ENCODE measurements at places on chromosomes 11 and 22. TPM values are rescaled to one million over a fixed set of nuclear protein-coding genes. Genes with fewer than 3 reads are reported as not detected.

SPON1 gene
- 0.24 TPM for total RNA-seq

OR2AT4 gene
- not detected for total RNA-seq

CDC45 gene
- 91.7 TPM for total RNA-seq

KMT2A gene
- total RNA-seq: 68.4 TPM

RRAS2 gene
- total RNA-seq: 36.8 TPM

SPI1 gene
- total RNA-seq: not detected

ELFN2 gene
- total RNA-seq: 0.79 TPM

OR4C12 gene
- not detected for total RNA-seq

DNA sequence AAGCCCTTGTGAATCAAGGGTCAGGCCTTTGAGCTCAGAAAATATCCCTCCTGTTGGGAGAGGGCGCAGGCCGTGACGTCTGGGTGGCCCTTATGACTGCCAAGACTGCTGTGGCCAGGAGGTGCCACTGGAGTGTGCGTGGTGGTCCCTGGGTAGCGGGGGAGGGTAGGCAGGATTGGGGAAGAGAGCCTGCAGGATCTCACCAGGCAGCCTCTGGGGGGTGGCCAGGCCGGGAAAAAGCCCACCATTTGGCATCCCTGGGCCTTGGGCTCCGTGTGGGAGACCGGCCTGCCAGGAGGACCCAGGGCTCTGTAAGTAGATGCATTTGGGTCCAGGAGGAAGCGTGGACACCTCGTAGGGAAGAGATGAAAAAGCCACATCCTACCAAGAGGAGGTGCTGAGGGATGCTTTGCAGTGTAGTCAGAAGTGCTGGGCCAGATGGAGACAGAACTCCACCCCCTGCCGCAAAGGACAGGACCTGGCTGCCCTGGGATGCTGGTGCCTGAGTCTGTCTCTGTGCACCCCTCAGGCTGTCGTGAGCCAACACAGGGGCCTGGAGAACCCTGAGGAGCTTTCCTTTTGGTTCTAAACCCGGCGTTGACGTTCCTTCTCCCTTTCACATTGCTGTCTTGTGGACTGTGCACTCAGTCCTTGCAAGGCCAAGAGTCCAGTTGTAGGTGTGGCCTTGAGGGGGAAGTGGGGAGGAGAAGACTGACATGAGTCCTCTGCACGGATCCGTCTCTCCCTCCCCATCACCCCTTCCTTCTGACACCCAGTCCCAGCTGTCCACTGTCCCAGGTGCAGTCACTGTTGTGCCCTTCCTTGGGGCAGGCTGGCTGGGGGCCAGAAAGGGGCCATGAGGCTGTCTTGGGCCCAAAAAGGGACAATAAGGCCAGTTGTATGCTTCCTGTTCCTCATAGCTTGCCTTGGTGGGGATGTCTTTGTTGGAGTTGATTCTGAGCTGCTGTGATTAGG, 12.7 kb upstream of the MIEF1 start:
- no peak for DNase-seq
- H3K4me1 ChIP-seq: peaks cover 5% of the 10 kb centered on the region
- H3K27ac ChIP-seq: no peak overlapping the region
- no peak overlapping the region for H3K4me3 ChIP-seq
- no peaks in the 10 kb centered on the region for H3K27me3 ChIP-seq

DNA sequence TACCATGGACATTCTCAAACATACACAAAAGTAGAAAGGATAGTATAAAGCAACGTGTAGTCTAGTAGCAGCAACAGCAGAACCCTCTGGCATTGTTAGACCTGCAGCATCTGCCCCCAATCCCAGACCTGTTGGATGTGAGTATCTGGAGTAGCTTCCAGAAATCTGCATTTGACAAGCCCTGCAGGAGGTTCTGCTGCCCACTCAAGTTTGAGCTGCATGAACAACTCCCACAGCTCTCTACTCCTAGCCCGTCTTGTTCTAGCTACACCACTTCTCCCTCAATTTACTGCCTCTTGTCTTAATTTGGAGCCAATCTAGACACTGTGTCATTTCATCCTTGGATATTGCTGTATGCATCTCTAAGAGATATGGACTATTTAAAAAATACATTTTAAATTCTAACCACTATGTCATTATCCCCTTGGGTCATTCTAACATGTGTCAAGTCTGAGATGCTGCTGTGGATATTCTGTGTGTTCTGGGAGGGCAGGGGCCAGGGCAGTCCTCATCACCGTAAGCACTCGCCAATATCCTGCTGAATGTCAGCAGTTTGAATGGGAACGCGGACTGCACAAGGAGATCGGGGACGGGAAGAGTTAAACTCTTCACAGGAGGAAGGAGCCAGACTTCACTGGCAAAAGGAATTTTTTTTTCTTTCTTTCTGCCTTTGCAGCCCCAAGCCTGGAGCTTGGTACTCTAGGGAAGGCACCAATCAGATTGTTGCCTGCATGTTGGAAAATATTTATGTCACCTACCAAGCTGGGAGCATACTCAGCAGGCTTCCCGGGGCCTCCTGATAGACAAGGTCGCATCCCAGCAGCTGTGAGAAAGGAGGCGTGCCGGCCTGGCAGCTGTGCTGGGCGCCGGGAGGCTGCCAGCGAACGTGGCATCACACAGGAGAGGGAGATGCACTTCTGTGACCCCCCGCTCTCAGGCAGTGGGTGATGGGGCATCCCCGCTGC, 429.0 kb downstream of the MIAT start:
- no peak overlapping the region for H3K27ac ChIP-seq
- H3K36me3 ChIP-seq: no peaks in the 10 kb centered on the region
- H3K4me1 ChIP-seq: no peaks in the 10 kb centered on the region

DNA sequence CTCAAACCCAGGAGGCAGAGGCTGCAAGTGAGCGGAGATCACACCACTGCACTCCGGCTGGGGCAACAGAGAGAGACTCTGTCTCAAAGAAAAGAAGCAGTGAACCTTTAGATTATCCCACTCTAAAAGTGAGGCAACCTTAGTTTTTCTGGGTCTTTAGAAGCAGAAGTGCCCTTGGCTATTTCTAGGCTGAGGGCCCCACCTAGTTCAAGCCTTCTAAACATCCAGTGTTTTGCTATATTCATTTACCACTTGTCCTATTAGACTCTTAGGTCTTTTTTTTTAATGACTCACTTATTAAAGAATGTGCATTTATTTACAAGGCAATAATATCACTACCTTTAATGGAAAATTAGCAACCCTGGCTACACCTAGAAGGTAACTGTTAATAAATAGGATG, 16.7 kb upstream of the EHF start:
- H3K36me3 ChIP-seq: no peaks in the 10 kb centered on the region
- peaks cover 7% of the 10 kb centered on the region for H3K4me1 ChIP-seq
- no peak overlapping the region for H3K27ac ChIP-seq
- no peak overlapping the region for H3K4me3 ChIP-seq

DNA sequence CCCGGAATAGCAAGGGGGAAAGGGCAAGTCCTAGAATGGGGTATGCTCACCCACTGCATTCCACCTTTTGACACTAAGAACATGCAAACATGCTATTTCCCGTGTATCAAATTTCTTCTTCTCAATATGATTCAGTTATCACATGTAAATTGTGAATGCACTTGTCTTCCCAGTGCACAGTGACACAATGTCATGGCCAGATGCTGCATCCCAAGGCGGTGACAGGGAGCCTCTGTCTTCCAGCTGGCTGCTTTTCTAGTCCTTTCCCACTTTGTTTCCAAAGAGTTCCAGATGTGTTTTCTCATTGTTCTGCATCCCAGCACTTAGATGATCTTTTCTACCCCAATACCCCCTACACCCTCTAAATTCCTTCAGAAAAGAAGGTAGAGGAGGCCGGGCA, 12.4 kb downstream of the SLC25A18 start:
- peaks cover 6% of the 10 kb centered on the region for H3K27me3 ChIP-seq
- H3K36me3 ChIP-seq: no peaks in the 10 kb centered on the region
- H3K27ac ChIP-seq: no peak overlapping the region
- H3K4me1 ChIP-seq: no peaks in the 10 kb centered on the region
- no peak overlapping the region for H3K4me3 ChIP-seq

DNA sequence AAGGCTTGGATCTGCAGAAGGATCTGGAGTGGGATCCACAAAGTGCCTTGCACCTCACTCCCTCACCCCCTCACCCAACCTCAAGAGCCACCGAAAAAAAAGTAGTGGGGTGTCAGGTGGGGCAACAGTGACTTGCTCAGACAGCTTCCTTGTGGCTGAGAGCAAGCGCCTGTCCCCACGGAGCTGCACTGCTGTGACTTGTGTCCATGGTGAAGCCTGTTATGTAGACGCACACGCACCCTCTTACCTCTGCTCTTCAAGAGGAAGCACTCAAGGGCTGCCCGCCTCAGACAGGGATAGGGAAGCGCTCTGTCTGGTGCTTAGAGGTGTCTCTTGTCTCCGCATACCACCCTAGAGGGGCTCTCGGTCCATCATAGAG, 1.2 kb downstream of the DRD2 start:
- no peak overlapping the region for H3K4me3 ChIP-seq
- H3K36me3 ChIP-seq: no peaks in the 10 kb centered on the region
- peaks cover 7% of the 10 kb centered on the region for H3K4me1 ChIP-seq
- DNase-seq: no peak
- no peak overlapping the region for H3K27ac ChIP-seq

DNA sequence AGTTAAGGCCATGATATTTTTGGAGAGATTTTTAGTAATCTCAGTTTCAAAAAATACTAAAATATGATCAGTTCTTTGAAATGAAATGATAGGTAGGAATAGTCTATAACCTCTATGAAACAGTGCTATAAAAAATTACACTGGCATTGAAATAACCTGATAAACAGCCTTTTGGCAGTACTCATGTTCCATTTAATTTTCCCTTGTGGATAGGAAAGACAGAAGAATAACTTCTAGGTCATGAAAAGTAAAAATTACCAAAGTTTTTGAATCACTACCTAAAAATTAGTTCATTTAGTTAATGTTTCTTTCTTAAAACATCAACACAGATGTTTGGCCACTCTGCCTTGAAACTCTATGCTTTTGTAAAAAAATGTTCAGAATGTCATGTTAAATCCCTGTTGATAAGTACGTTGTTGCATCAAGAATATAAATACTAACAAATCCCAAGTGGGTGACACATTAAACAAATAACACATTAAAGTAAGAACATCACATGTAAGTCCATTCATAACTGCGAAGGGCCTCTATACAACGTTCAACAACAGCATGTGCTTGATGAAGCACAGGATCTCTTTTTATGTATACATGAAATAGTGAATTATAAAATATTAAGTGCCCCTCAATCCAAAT, 290.2 kb downstream of the SWAP70 start:
- H3K4me1 ChIP-seq: no peaks in the 10 kb centered on the region
- H3K27ac ChIP-seq: no peak overlapping the region
- H3K27me3 ChIP-seq: no peaks in the 10 kb centered on the region
- DNase-seq: no peak

- peaks cover 23% of the 10 kb centered on the region for H3K27me3 ChIP-seq
- H3K27ac ChIP-seq: no peak overlapping the region
- DNase-seq: no peak
- no peaks in the 10 kb centered on the region for H3K4me1 ChIP-seq
- no peak overlapping the region for H3K4me3 ChIP-seq
Measured at GRCh38 chr11:20618083-20618482, 18.7 kb downstream of the SLC6A5 start.

DNA sequence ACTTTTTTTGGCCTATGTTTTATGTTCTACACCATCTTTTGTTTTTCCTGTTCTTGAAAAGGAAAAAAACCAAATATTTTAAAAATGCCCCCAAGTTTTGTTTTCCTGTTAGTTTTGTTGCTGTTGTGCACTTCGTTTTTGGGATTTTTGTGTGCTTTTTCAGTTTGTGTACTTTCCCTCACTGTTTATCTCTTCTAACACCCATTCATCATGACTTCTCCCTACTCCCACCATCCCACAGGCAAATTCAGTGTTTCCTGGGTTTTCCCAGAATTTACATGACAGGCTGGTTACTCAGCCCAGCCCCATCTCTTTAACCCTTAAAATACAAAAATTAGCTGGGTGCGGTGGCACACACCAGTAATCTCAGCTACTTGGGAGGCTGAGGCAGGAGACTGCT, 15.6 kb downstream of the TMEM123 start:
- no peak overlapping the region for H3K4me3 ChIP-seq
- H3K4me1 ChIP-seq: peaks cover 84% of the 10 kb centered on the region
- no peak for DNase-seq
- peak overlapping the region; percentile 17 for H3K27ac ChIP-seq
- peaks cover 58% of the 10 kb centered on the region for H3K36me3 ChIP-seq
- no peaks in the 10 kb centered on the region for H3K27me3 ChIP-seq

DNA sequence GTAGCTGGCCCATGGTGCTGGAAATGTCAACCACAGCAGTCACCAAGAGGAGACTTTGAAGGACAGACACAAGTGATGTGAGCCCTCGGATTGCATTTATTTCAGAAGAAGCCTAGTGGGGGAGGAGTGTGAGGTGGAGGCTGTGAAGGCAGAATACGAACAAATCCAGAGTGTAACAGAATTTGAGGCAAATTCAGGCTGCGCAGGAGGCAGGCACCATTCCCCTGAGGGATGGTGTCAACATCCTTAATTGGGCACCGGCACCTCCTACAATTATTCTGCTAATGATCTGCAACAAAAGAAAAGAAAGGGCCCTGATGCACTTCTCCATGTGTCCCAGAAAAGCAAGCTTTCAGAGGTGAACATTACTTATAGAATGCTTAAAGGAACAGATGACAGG, 32.2 kb downstream of the CWC15 start:
- no peaks in the 10 kb centered on the region for H3K36me3 ChIP-seq
- no peak for DNase-seq
- no peaks in the 10 kb centered on the region for H3K27me3 ChIP-seq
- no peak overlapping the region for H3K27ac ChIP-seq
- H3K4me1 ChIP-seq: peaks cover 3% of the 10 kb centered on the region

DNA sequence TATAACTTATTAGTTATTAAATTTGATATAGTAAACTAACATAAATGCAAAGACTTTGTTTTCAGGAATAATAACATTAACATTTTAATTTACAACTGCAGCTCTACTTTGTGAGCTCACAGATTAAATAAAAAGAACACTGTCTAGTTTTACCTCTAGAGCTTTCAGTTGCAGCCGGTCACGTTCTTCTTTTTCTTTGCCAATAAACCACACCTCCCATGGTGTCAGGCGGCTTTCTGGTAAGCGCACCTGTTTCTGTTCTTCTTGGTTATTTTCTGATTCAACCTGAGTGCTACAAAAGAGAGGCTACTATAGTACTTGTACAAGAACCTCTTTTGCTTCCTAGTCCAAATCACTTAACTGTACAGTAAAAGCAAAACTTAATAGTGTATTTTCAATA, 5.8 kb downstream of the CCDC34 start:
- H3K27ac ChIP-seq: no peak overlapping the region
- no peaks in the 10 kb centered on the region for H3K36me3 ChIP-seq
- H3K4me1 ChIP-seq: peaks cover 12% of the 10 kb centered on the region
- no peak overlapping the region for H3K4me3 ChIP-seq
- DNase-seq: no peak
- no peaks in the 10 kb centered on the region for H3K27me3 ChIP-seq

- peak overlapping the region; percentile 93 for H3K27ac ChIP-seq
- H3K4me3 ChIP-seq: peak overlapping the region; percentile 83
- DNase-seq: peak; percentile 83
- H3K36me3 ChIP-seq: peaks cover 5% of the 10 kb centered on the region
- H3K27me3 ChIP-seq: no peaks in the 10 kb centered on the region
Measured at GRCh38 chr22:49971232-49972162, 10.9 kb downstream of the PIM3 start.

- no peak for DNase-seq
- H3K36me3 ChIP-seq: no peaks in the 10 kb centered on the region
- peaks cover 29% of the 10 kb centered on the region for H3K4me1 ChIP-seq
- H3K27ac ChIP-seq: no peak overlapping the region
- H3K27me3 ChIP-seq: peaks cover 2% of the 10 kb centered on the region
Measured at GRCh38 chr11:86606836-86607481, 65.5 kb downstream of the ME3 start.

GRCh38 chr11:118238421-118238820, 13.6 kb upstream of the JAML start:
- H3K27ac ChIP-seq: peak overlapping the region; percentile 75
- no peaks in the 10 kb centered on the region for H3K27me3 ChIP-seq
- H3K4me1 ChIP-seq: peaks cover 88% of the 10 kb centered on the region
- H3K36me3 ChIP-seq: peaks cover 33% of the 10 kb centered on the region
- no peak for DNase-seq
